Mesenteric fat pad (tissue), 1 donor: ENCODE measurements at places on chromosomes 7 and 10. TPM values are rescaled to one million over a fixed set of nuclear protein-coding genes. Genes with fewer than 3 reads are reported as not detected.

Gene VAX1
- not detected for total RNA-seq

Gene SHTN1
- 21.1 TPM for total RNA-seq

Gene ALOX5
- total RNA-seq = 36.8 TPM

GRCh38 chr10:31958856-31959255 is 30.2 kb upstream of the ARHGAP12 start:
- no peak for DNase-seq

Gene ZCWPW1
- 3.2 TPM for total RNA-seq

- no peak for DNase-seq
Measured at GRCh38 chr7:5671046-5671445, 110.4 kb downstream of the RNF216 start.

- DNase-seq = no peak
Measured at GRCh38 chr7:2488681-2489080, 12.5 kb upstream of the GRIFIN start.

Gene CALML5
- not detected for total RNA-seq

DNA sequence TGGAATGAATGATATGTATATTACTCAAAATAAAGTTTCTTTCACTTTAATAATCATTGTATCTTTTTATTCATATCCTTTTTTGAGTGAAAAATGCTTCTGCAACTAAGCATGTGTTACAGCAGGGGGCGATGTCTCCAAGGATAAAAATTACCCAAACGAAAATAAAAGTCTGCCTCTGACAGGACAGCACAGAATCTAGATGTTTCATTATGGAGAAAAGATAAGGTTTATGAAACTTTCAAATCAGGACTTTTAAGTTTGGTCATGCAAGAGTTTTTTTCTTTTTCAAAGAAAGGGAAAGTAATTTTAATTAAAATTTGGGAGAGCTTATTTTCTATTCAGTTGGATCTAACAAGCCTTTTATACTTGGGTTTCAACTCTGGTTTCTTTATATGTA is 48.4 kb downstream of the TES start:
- no peak for DNase-seq

DNA sequence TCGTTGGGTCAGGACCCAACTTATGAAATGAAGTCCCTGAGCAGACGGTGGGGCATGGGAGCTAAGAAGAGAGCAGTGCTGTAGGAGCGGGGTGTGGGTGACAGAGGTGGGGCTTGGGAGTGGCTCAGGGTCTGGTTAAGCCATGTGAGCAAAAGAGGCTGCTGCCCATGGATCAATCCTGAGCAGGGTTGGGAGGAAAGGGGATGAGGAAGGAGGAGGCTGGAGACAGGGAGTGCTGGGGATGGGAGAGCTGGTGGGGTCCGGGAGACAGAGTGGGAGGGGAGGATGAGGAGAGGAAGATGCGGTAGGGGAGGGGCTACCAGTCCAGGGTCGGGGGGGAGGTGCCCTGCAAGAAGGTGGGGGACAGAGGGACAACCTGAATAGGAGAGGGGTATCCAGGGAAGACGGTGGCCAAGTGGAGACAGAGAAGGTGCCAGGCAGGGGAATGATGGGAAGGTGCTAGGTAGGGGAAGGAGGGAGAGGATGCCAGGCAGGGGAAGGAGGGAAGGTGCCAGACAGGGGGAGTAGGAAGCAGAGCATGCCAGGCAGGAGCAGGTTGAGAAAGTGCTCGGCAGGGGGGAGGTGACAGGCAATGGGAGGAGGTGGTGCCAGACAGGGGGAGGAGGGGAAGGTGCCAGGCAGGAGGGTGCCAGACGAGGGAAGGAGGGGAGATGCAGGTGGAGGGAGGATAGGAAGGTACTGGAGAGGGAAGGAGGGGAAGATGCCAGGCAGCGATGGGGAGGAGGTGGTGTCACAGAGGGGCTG is 27.5 kb upstream of the SMARCD3 start:
- DNase-seq = no peak

Gene TACR2
- 0.61 TPM for total RNA-seq

DNA sequence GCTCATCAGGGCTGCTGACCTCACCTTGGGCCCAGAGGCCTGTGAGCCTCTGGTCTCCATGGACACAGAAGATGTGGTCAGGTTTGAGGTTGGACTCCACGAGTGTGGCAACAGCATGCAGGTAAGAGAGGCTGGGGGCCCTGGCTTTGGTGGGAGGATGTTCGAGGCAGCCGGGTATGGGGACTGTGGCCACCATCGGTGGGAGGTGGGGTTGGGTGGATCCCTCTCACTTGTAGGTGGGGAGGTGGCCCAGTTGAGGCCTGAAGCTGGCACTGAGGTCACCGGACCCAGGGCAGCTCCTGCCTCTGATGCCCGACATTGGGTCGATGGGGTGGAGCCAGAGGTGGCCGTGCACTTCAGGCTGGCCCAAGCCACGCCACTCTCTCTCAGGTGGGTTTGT is 406 bp downstream of the ZP3 start:
- no peak for DNase-seq

GRCh38 chr10:11080564-11080984 is 62.9 kb downstream of the CELF2 start:
- DNase-seq = no peak

GRCh38 chr7:34445653-34446052 is 212.4 kb upstream of the NPSR1 start:
- DNase-seq = no peak
